Muscle of leg (tissue), 16 donors: ENCODE measurements at places on chromosomes 3 and 15. TPM values are rescaled to one million over a fixed set of nuclear protein-coding genes. Genes with fewer than 3 reads are reported as not detected.

- DNase-seq: no peak
These were observed 391.4 kb downstream of the LRTM1 start for GRCh38 chr3:54536450-54536849.

DNA sequence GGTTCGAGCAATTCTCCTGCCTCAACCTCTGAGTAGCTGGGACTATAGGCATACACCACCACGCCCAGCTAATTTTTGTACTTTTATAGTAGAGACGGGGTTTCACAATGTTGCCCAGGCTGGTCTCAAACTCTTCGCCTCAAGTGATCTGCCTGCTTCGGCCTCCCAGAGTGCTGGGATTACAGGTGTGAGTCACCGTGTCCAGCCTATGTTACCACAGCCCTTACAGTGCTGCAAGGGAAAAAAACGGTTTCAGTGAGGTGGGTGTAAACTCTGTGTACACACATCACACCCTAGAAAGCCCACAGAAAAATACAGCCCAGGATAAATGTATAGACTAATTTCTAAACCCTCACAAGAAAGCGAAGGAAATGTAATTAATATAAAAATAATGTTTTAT is 103.5 kb upstream of the AKAP13 start:
- DNase-seq: no peak

- DNase-seq: peak; percentile 35
These were observed 913.9 kb upstream of the CFAP20DC start for GRCh38 chr3:59963676-59964075.

APBA2 gene
- 4.7 TPM for total RNA-seq

ACTRT3 gene
- 3.4 TPM for total RNA-seq

PTH1R gene
- total RNA-seq: 20.7 TPM
